ENCODE measurements at places on chromosomes 5 and 9. TPM values are rescaled to one million over a fixed set of nuclear protein-coding genes. Genes with fewer than 3 reads are reported as not detected.
A peak's percentile ranks its signal among the peaks of the same experiment; 100 is the strongest.

DNA sequence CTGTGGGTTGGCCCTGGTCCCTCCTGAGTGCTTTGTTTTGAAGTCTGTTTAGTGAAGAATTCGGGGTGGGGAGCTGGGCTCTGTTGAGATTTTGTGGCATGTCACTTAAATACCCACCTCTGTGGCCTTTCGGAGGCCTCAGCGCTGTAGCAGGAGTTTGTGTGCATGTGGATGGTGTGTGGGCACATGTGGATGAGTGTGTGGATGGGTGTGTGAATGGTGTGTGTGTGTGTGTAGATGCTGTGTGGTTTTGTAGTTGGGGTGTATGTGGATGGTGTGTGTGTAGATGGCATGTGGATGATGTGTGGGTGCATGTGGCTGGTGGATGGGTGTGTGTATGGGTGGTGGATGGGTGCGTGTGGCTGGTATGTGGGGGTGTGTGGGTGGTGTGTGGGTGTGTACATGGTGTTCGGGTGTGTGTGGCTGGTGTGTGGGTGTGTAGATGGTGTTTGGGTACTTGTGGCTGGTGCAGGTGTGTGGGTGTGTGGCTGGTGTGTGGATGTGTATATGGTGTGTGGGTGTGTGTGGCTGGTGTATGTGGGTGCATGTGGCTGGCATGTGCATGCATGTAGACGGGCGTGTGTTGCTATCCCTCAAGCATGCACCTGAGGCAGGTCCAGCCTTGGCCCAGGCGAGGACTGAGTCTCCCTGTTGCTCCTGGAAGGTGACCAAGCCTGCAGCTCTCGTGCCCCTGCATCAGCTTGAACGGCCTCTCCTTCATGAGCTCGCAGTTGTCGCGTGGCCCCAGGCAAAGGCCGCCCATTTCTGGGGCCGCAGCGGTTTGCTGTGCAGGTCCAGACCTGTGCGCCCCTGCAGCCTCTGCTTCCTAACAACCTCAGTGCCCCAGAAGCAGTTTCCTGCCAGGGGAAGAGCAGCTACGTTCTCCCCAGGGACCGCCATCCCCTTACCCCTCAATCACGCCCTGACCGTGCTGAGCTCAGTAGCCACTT is 54.0 kb upstream of the FCN2 start:
- H3K4me1 ChIP-seq, result no peaks in the 10 kb centered on the region
- H3K27ac ChIP-seq, result no peak overlapping the region
- no peak overlapping the region for H3K4me3 ChIP-seq
- H3K27me3 ChIP-seq, result no peaks in the 10 kb centered on the region
- no peak for DNase-seq

- H3K27ac ChIP-seq, result peak overlapping the region; percentile 97
- H3K4me3 ChIP-seq, result peak overlapping the region; percentile 73
- H3K4me1 ChIP-seq, result peaks cover 86% of the 10 kb centered on the region
- H3K27me3 ChIP-seq, result peaks cover 5% of the 10 kb centered on the region
Measured at GRCh38 chr9:91151718-91152095, 210.0 kb downstream of the AUH start.

- H3K27ac ChIP-seq, result no peak overlapping the region
- no peaks in the 10 kb centered on the region for H3K36me3 ChIP-seq
- no peaks in the 10 kb centered on the region for H3K27me3 ChIP-seq
Measured at GRCh38 chr5:127014573-127014972, 15.8 kb downstream of the MARCHF3 start.

DNA sequence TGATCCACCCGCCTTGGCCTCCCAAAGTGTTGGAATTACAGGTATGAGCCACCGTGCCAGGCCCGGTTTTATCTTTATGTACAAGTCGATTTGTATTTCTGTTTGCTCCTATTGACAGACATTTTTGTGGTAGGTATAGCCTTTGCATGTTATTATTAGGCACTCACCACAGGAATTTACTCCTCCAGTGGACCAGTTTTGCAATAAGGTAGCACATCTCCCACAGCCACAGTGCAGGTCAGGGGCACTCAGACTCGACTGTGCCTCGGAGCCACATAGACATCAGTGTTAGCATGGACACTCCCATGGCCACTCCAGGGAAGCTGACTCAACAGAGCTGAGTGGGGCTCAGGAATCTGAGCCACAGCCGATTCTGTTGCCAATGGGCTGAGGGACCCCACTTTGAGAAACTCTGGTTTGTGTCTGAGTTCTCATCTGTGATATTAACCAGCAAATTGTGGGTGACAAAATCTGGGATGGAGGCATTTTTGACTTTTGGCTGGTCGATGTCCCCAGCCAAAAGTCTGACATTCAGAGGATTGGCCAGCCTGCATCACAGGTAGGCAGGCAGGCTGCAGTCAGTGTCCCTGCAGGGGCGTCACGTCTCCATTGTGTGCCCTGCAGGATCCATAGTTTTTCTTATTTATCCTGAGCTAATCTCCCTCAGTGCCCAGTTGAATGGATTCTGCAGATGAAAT is 15.0 kb upstream of the SHB start:
- DNase-seq, result no peak
- no peak overlapping the region for H3K27ac ChIP-seq
- H3K27me3 ChIP-seq, result peaks cover 15% of the 10 kb centered on the region
- no peak overlapping the region for H3K4me3 ChIP-seq

GRCh38 chr9:129776566-129776937 is 23.7 kb upstream of the PTGES start:
- no peak overlapping the region for H3K4me3 ChIP-seq
- H3K36me3 ChIP-seq, result no peaks in the 10 kb centered on the region
- peaks cover 25% of the 10 kb centered on the region for H3K4me1 ChIP-seq
- H3K27ac ChIP-seq, result peak overlapping the region; percentile 77
- DNase-seq, result no peak

DNA sequence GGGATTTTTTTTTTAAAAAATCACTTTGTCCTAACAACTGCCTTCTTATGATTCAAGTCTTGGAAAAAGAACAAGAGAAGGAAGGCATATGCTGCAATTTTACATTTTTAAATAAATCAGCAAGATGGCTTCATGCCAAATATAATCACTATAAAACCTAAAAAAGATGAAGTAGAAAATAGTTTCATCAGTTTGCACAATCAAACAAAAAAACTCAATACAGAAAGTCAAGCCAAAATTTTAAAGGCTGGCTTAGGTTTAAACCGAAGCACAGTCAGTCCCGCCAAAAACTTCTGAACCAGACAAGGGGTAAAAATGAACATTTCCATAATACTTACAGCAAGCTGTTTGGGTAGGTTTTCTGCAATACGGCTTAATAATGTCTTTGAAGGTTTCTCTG is 57.3 kb downstream of the ZFR start:
- H3K27ac ChIP-seq, result no peak overlapping the region
- H3K4me3 ChIP-seq, result no peak overlapping the region
- no peaks in the 10 kb centered on the region for H3K4me1 ChIP-seq
- DNase-seq, result no peak

GRCh38 chr9:88734527-88734926 is 199.5 kb downstream of the NXNL2 start:
- no peak for DNase-seq
- no peak overlapping the region for H3K27ac ChIP-seq
- H3K36me3 ChIP-seq, result no peaks in the 10 kb centered on the region
- H3K27me3 ChIP-seq, result peaks cover 3% of the 10 kb centered on the region

GRCh38 chr5:141811287-141812155 is 66.7 kb downstream of the PCDH1 start:
- peaks cover 11% of the 10 kb centered on the region for H3K27me3 ChIP-seq
- H3K4me1 ChIP-seq, result no peaks in the 10 kb centered on the region
- H3K27ac ChIP-seq, result no peak overlapping the region
- no peak overlapping the region for H3K4me3 ChIP-seq
- DNase-seq, result peak; percentile 20
- H3K36me3 ChIP-seq, result no peaks in the 10 kb centered on the region

DNA sequence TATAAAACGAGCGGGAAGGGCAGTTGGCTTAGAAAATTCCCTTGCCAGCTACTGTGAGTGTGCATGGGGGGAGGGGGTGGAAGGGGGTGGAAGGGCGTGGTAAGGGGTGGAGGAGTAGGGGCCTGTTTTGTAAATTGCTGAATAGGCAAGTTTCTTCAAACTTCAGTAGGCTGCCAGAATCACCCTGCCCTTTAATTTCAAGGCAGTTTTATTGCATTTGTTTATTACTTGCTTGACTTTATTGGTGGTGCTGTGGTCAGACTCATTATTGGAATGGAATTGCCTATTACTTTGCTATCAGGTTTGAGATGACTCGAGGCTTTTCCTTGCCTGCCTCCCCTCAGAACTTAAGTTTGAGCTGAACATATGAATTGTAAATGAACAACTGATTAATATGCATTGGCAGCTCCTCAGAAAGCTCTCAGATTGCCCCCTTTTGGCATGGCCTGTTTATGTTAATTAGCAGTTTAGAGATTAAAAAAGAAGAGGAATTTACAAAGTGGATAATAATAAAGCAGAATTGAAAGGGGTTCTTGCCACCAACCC is 76.0 kb downstream of the SEMA6A start:
- no peak for DNase-seq
- H3K36me3 ChIP-seq, result no peaks in the 10 kb centered on the region
- H3K27me3 ChIP-seq, result peaks cover 2% of the 10 kb centered on the region
- H3K4me1 ChIP-seq, result peaks cover 13% of the 10 kb centered on the region
- H3K4me3 ChIP-seq, result no peak overlapping the region
- no peak overlapping the region for H3K27ac ChIP-seq

GRCh38 chr9:131107760-131108159 is 11.4 kb downstream of the AIF1L start:
- H3K4me1 ChIP-seq, result no peaks in the 10 kb centered on the region
- no peak for DNase-seq
- peaks cover 4% of the 10 kb centered on the region for H3K27me3 ChIP-seq
- no peaks in the 10 kb centered on the region for H3K36me3 ChIP-seq
- no peak overlapping the region for H3K4me3 ChIP-seq
- H3K27ac ChIP-seq, result no peak overlapping the region

GRCh38 chr9:93520523-93520922 is 55.9 kb upstream of the PHF2 start:
- peaks cover 17% of the 10 kb centered on the region for H3K36me3 ChIP-seq
- peaks cover 18% of the 10 kb centered on the region for H3K4me1 ChIP-seq
- H3K27me3 ChIP-seq, result no peaks in the 10 kb centered on the region

GRCh38 chr9:115261656-115262081 is 143.7 kb upstream of the TNC start:
- H3K4me1 ChIP-seq, result no peaks in the 10 kb centered on the region
- H3K4me3 ChIP-seq, result no peak overlapping the region
- no peaks in the 10 kb centered on the region for H3K36me3 ChIP-seq

DNA sequence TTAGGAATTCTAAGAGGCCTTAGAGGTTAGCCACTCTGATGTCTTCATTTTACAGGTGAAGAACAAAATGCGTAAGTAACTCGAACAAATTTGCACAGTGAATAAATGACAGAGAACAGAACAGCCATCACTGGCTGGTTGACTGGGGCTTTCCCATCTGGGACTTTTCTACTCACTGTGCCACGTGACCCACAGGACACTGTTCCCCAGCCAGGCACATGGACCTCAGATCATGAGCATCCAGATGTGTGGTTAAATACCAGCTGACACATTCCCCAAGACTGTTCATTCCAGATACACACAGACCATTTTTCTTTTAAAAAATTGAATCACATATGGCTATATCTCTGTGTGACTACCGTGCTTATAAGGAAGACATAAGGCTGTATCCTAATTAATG is 25.8 kb upstream of the MED10 start:
- no peak for DNase-seq
- H3K27ac ChIP-seq, result no peak overlapping the region
- no peaks in the 10 kb centered on the region for H3K36me3 ChIP-seq

GRCh38 chr5:82707741-82708140 is 369.5 kb downstream of the TMEM167A start:
- no peaks in the 10 kb centered on the region for H3K4me1 ChIP-seq
- H3K27me3 ChIP-seq, result peaks cover 2% of the 10 kb centered on the region
- no peak overlapping the region for H3K27ac ChIP-seq

GRCh38 chr5:93886098-93886806 is 144.9 kb upstream of the POU5F2 start:
- H3K36me3 ChIP-seq, result peaks cover 4% of the 10 kb centered on the region
- H3K27me3 ChIP-seq, result no peaks in the 10 kb centered on the region
- H3K4me1 ChIP-seq, result peaks cover 35% of the 10 kb centered on the region
- DNase-seq, result no peak

DNA sequence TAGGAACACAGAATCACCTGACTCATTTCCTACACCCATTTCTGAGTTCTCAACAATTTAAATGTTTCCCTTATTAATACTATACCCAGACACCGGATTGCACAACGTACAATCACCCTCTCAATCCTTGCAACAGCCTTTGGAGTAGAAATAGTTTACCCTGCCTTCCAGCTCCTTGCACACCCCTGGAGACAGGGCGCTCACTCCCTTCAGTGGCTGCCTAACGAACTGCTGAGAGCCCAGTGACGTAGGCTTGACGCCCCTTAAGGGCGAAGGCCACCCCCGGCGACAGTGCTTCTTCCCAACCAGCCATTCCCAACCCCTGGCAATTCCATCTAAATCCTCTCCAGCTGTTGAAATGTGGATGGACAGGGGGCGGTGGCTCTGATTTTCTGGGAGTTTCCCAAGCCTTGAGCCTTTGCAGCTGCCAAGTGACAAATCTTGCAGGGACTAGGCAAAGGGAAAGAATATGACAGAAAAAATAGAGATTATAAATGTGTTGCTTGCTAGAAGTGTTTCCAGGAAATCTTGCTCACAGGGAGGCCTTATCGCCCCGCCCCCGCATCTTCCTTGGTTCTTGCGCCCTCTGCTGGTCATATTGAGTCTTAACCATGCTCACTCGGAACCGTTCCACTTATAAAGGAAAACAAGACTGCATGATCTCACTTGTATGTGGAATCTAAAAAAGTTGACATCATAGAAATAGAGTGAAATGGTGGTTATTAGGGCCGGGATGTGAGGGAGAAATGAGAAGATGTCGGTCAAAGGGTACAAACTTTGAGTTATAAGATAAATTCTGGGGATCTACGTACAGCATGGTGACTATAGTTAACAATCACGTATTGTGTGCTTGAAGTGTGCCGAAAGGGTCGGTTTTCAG is 7.6 kb upstream of the BARX1 start:
- peaks cover 28% of the 10 kb centered on the region for H3K4me1 ChIP-seq
- H3K27ac ChIP-seq, result no peak overlapping the region
- no peaks in the 10 kb centered on the region for H3K36me3 ChIP-seq
- H3K27me3 ChIP-seq, result peaks cover 14% of the 10 kb centered on the region
- peak; percentile 65 for DNase-seq

GRCh38 chr9:38251036-38251860 is 141.3 kb upstream of the ALDH1B1 start:
- no peak overlapping the region for H3K4me3 ChIP-seq
- H3K36me3 ChIP-seq, result no peaks in the 10 kb centered on the region
- DNase-seq, result no peak
- H3K27me3 ChIP-seq, result peaks cover 1% of the 10 kb centered on the region

The MTX3 gene
- 1.3 TPM for polyA plus RNA-seq

The PCDHGB7 gene
- 0.13 TPM for polyA plus RNA-seq

The CAVIN4 gene
- polyA plus RNA-seq, result not detected

The SPTLC1 gene
- 51.3 TPM for polyA plus RNA-seq

The QRFP gene
- not detected for polyA plus RNA-seq

The AMBP gene
- polyA plus RNA-seq, result not detected

The ZNF883 gene
- not detected for polyA plus RNA-seq

The RGS7BP gene
- polyA plus RNA-seq, result not detected

The IGFBPL1 gene
- not detected for polyA plus RNA-seq

The CRB2 gene
- not detected for polyA plus RNA-seq

The ANKRD31 gene
- polyA plus RNA-seq, result not detected

The HRCT1 gene
- not detected for polyA plus RNA-seq

The SPINK4 gene
- not detected for polyA plus RNA-seq

The SNX24 gene
- 6.4 TPM for polyA plus RNA-seq
